ENCODE measurements at places on chromosomes 2 and 18.

GRCh38 chr2:114346658-114347057, 95.8 kb upstream of the DPP10 start:
- DNase-seq, result no peak

DNA sequence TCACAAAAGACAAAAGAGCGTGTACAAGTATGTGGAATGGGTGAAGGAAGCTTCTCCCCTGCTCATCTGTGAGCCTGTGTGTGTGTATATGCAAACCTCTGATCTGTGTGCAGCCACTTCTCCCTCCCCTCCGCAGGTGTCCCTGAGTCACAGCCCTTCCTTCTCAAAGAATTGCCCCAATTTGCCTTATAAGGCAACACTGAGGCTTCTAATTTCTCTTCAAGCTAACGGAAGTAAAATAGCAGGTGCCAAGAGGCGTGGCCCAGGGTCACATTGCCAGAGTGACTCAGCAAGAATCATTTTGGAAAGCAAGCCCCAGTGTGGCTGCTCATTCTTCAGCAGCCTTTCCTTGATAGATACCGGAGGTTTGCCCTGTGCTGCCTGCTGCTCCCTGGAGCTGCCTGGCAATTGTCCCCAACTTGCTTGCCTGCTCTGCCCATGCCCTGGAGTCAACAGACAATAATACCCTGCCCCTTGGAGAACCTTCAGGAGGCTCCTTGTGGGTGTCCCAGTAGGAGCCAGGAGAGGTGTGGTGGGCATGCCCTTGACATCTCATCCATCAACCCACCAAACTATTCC, 37.3 kb upstream of the BMP10 start:
- DNase-seq, result no peak

DNA sequence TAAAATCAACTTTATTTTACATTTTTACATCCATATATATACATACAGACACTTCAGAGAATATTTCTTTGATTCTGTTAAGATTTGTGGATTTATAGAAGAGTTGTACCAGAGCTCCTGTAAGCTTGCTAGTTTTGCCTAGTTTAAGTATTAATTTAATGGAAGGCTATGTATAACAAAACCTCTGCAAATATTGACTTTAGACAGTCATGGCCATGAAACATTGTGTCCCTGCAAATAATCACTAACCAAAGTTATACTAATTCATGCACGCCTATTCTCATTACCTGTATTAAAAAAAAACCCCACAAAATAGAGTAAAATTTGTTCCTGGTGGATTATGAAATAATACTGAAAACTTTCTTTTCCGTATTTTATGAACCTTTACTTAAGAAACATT, 379.3 kb downstream of the CTNNA2 start:
- DNase-seq, result no peak

DNA sequence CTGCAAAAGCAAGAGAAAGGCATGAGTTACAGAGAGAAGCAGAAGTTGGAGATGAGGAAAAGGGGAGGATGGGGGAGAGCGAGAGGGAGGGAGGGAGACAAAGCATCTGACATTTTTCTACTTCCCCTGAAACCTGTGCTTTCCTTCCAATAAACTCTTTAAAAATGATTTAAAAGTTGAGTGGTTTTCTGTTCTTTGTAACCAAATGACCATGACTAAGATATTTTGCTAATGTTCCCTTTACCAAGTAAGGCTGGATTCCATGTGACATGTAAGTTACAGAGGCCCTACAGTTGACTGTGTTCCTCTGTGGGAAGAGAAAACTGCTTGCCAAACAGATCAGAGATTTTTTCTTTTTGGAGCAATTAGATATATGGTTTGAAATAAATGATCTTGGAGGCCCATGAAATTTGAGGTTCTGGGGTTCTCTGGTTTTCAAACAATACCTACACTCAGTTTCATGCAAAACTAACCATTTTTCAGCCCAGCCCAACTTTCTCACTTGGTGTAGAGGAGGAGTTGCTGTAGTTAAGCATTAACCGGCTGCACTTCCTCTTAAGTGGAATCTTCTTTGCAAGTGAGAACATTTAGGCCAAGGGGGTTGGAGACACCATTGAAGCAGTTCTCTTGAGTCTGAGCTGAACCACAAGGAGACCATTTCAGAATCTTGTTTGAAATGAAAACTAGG, 34.5 kb downstream of the INSIG2 start:
- DNase-seq, result no peak

All from renal pelvis (tissue), 12 donors.